ENCODE measurements at places on chromosomes 7 and 10.
A peak's percentile ranks its signal among the peaks of the same experiment; 100 is the strongest.

GRCh38 chr7:16644636-16645592 lies 640 bp downstream of the ANKMY2 start:
- DNase-seq: peak; percentile 86

DNA sequence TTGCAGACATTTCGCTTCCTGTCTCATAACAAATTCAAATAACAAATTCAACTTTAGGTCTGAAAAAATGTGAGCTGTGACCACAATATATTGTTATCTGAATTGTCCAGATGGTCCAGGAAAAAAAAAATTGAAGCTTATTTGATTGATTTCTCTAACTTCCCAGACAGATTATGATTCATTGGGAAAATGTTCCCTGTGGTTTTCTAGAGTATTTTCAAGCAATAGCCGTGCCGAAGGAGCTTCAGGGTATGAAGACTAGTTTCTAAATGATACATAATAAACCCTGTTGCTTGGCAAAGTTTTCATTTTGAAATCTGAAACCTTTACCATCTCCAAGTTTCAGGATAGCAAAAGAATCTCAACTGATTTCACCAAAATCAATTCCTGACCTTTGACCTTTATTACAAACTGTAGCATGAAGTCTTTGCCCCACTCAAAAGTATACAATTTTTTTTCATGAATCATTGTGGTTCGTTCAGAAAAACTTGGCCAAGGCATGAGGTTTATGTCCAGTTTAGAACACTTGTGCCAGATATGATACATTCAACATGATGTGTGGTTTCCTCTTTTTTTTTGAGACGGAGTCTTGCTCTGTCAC lies 109.9 kb downstream of the JCAD start:
- DNase-seq: no peak

DNA sequence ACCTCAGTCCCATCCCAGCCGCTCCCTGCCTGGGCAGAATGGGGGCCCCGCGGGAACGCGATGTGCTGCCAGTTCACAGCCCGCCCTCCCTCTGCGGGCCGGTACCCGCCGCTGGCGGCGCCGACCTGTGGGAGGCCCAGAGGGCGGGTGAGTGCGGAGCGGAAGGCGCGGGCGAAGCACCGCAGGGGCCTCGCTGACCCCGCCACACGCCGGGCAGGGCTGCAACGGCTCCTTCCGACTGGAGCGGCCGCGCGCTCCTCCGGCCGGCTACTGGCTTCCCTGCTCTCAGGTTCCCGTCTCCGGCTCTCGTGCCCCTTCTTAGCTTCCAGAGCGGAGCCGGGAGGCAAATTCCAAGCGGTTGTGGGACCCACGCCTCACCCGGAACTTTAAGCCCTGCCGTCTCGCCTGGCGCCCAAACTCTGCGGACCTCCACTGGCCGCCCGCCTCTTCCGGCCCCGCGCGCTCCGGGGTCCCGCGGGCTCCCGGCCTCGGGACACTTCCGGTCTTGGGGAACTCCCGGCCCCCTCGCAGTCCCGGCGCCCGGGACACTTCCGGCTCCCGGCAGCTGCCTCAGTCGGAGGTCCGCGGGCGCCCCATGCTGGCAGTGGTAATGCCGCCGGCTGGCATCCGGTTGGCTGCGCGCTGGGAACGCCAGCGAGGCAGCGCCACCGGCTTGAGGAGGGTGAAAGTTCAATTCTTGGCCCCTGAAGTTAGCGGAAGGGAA lies at the start of gene CYREN:
Gene CYREN, minus strand, starts transcription at position 434 of the 724 bp plus-strand sequence. CDS start 1,785 bp downstream, outside the sequence.
- DNase-seq: peak; percentile 97

DNA sequence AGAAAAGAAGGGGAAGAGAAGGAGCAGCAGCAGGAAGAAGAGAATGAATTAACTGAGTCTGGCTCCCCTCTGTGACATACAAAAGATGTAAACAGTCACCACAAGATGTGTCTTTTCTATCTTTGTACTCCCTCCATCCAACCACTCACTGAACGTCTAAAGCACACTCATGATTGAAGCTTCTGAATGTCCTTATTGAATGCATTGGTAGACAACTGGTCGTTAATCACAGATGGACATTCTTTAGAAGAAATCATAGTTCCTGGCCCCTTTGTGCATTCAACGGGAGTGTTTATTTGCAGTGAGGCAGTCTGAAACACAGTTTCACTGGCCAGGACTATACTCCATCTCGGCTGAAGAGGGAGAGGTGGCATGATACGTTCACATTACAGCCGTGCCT lies 206.3 kb upstream of the KMT2E start:
- no peak for DNase-seq

DNA sequence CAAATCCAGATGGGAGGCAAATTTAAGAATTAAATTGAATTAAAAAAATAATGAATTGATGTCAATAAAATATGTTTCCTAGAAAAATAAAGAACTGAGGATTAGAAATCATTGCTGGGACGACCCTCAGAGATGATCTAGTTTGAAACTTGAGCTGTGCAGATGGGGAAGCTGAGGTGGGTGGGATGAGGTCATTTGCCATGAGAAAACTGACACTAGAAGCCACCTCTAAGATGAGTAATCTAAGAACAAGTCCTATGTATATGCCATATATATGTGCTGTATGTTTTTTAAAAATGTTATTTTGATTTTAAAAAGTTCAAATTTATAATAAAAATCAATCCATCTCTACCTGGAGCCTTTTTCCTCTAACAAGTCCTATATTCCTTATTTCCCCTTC lies 135.7 kb downstream of the RSU1 start:
- DNase-seq: no peak

- no peak for DNase-seq
Measured at GRCh38 chr7:30238721-30239441, 45.5 kb upstream of the ZNRF2 start.

DNA sequence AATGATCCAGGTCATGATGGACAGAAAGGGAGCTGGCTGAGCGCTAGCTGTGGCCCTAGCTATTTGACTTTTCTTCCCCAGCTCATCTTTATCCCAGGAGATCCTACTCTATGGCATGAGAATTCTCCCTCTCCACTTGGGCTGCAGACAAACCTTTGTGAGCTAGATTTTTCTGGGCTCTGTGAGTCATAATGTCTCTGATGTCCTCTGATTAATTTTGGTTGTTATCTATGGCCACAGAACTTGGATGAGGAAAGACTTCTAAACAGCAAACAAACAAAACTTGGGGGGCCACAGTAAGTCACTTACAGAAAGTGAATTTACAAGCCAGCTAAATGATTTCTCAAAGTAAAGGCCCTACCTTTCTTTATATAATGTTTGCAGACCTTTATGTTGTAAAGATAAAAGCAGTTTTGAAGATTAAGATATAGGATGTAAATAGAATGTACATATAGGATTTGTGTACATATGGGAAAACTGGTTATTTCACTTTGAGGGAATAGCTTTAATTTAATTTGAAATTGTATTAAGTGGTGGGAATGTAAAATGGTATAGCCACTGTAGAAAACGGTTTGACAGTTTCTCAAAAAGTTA lies 10.4 kb downstream of the ABLIM1 start:
- no peak for DNase-seq

GRCh38 chr7:32264702-32265284 lies 194.6 kb upstream of the PDE1C start:
- peak; percentile 11 for DNase-seq

GRCh38 chr7:141122736-141123135 lies 48.9 kb downstream of the TMEM178B start:
- no peak for DNase-seq

DNA sequence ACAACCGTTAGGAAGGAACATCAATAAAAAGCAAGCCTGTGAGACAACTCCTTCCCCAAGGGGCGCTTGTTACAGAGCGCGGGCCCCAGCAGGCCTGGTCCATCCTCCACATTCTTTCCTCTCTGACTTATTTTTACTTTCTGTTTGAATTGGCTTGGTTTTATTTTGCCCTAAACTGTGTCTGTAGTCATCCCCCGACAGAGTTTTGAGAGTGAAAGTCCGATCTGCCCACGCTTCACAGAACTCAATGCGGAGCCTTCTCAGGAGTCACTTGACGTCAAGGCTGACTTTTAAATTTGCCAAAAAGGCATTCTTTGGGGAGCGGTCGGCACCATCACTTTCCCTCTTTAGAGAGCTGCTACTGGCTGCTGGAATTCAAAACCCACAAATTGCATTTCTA lies 150.1 kb upstream of the KLF6 start:
- DNase-seq: peak; percentile 62

DNA sequence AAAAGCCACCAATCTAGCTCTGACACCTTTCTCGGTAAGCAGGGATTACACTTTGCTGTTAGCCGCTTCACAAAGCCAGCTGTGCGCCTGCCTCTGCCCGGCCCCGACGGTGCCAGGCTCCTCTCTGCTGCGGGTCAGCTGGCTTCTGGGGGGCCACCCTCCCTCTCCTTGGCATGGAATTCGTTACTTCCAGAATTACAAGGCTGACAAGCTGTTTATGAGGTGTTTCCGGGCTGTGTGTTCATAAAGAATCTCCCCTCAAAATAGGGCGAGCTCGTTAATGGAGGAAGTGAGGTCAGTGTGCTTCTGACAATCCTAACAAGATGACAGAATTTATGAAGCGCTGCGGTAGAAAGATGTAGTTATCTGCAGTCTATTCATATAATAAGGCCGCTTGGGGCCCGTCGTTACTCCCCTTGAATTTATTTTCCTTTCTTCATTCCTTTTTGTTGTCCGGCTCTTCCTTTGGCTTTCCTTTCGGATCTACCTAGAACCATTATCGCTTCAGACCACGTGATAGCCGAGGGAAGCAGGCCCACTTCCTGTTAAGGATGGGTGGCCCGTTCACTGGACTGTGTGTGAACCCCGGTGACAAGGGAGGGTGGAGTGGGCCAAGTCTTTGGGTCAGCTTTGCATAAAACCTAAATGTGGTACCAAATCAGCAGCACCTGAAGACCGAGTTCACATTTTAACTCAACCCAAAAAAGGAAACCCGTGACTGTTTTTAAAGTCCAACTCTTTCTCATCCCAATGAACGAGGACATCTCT lies 273.0 kb upstream of the YAE1 start:
- DNase-seq: no peak

GRCh38 chr7:148265896-148266295 lies 324.7 kb upstream of the C7orf33 start:
- DNase-seq: no peak

GRCh38 chr7:108181073-108181985 lies 51.2 kb upstream of the LAMB4 start:
- DNase-seq: no peak

DNA sequence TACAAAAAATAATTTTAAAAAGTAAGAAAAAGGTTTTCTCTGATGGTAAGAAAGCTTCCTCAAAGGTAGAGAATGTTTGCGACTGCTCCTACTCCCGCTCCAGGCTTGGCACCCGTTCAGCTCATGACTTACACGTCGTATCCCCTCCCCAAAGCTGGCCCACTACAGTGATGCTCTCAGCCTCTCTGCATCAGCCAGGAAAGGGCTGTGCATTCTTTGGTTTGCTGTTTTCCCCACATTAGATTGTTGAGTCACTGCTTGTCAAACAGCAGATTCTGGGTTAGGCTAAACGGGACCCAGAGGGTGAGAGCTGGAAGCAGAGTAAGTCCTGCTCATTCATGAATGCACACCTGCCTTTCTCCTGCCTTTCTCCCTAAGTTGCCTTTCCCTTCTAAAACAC lies 54.7 kb upstream of the NMT2 start:
- no peak for DNase-seq
